ENCODE measurements at places on chromosomes 1 and 21.

GRCh38 chr1:207499573-207499972 is 3.6 kb downstream of the CR1 start:
- peak; percentile 71 for DNase-seq

GRCh38 chr1:56237491-56238064 is 341.8 kb downstream of the PLPP3 start:
- no peak for DNase-seq

DNA sequence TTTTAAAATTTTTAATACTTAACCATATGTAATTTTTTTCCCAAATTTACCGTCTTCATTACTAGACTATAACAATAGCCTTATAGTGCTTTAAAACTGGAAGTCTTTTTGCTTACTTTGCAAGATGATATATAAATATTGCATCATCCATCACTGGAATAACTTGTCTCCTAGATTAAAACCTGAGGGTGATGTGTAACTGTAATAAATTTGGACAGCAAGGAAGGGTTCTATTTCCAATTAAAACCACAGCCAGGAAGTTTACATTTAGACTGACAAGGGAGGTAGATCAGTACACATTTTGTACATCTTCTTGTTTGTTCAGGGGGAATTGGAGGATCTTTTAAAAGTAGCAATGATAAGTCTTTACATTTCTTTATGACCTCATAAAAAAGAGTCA is 21.9 kb downstream of the NTNG1 start:
- DNase-seq = no peak

- no peak for DNase-seq
Measured at GRCh38 chr1:106564192-106564591, 492.3 kb upstream of the PRMT6 start.

DNA sequence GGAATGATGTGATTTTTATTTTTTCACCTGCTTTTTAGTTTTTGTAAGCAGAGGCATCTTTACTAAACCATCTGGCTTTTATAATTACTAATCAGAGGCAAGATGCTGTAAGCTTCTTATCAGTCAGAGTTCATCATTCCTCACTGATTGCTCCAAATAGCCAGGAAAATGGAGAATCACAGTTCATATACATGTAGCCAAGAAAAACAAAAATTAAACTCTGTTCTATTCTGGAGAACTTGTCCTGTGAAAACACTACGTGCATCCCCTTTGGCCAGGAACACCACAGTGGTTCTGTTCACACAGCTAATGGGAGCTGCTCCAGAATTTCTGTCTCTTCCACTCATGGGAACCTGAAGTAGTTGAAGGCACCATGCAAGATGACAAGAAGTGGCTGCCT is 725.5 kb upstream of the CHRM3 start:
- no peak for DNase-seq

GRCh38 chr1:194968916-194969315 is 1639.3 kb downstream of the KCNT2 start:
- DNase-seq = no peak

DNA sequence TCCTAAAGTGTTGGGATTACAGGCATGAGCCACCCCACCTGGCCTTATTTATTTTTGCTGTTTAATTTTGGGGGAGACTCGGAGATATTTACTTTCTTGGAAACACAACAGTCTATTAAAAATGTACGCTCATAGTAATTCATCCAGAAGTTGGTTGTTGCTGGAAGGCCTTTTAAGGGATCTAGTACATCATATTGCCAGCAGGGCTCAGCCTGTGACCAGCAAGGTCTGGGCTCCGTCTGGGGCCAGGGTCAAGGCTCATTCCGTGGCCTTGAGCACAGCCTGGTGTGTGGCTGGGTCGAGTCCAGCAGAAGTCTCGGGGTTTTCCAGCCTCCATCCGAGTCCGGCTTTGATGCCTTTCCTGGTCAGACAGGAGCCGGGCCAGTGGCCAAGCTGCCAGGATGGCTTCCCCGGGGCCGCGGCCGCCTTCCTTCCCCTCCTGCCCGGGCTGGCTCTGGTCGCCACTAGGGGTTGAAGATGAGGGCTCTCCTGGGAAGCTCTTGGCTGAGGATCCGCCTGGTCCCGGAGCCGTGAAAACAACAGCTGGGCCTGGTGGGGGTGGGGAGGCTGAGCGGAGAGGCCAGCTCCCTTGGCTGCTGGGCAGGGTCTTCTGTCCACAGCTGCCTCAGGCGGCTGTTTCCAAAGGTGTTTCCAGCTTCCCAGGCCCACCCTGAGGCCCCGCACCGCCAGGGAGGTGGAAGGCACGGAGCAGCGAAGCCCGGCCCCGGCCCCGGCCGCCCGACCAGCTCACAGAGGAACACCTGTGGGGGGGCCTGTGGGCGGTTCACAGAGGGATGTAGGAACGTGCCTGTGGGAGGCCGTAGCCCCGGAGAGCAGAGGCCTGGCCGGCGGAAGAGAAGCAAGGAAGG is 5.1 kb upstream of the VWA1 start:
- DNase-seq = no peak

DNA sequence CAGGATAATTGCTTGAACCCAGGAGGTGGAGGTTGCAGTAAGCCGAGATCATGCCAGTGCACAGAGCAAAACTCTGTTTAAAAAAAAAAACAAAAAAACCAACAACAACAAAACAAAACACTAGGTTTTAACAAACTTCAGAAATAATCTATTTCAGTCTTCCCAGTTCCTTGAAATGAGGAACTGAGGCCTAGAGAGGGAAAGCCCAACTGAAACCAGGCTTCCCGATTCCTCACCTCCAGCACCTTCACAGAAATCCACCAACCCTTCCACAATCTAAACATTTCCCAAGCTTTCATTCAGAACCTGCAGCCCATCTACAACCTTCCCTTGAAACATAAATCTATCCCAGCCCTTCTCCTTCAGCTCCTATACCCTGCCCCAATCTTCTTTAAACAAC is 612 bp upstream of the CD52 start:
- DNase-seq = no peak

DNA sequence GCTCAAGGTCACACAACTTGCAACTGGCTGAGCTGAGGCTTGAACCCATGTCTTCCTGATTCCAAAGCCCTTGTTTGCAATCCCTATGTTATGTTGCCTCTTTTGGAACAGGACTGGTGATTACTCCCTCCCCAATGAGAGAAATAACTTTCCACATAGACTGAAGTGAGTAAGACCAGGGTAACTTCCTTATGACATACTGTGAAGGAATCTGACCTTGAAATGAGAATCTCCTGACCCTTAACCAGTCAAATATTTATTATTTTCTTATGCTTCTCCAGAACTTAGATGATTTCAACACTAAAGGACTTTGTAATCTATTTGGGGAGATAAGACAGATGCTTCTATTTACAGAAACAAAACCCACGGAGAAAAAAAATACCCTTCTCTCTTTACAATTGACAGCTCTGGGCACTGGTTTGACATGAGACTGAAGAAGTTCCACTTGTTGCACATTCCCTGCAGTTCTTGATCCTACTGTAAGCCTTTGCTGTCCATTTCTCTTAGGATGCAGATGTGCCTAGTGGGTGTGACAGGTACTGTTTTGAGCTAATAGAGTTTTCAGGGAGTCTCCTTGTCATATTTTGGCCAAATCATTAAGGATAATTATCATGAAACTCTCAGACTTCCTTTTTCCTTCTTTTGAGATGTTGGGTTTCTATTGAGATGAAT is 3.9 kb upstream of the RPTN start:
- no peak for DNase-seq

- DNase-seq = no peak
Measured at GRCh38 chr21:38958940-38959691, 153.4 kb downstream of the ETS2 start.

GRCh38 chr21:26165331-26165730 is 5.2 kb downstream of the APP start:
- no peak for DNase-seq

- DNase-seq = no peak
Measured at GRCh38 chr1:95467036-95467435, 233.0 kb downstream of the RWDD3 start.

GRCh38 chr1:235313262-235313661 is 14.7 kb downstream of the ARID4B start:
- no peak for DNase-seq

DNA sequence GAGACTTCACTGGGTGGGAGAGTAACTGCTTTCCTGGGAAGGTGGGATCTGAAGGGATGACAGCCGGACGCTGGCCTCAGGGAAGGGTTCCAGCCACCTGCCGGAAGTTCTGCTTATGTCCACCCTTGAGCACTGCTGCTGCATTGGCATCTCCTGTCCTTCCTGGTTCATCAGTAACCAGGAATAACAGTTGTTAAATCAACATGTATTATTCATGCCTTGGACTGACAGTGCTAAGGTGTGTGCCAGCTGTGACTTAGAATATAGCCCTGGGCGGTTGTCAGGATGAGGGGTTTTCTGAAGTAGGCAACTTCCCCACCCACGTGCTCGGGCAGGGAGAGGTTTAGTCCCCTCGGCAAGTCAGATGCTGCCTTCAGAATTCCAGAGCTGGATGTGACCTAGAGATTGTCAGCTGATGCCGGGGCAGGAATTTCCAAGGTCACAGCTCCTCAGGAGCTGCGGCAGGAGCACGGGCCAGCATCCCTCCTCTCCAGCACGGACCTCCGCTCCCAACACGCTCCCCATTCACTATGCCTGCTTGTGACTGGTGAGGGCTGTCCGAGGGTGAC is 17.9 kb downstream of the CLDN14 start:
- DNase-seq = no peak

DNA sequence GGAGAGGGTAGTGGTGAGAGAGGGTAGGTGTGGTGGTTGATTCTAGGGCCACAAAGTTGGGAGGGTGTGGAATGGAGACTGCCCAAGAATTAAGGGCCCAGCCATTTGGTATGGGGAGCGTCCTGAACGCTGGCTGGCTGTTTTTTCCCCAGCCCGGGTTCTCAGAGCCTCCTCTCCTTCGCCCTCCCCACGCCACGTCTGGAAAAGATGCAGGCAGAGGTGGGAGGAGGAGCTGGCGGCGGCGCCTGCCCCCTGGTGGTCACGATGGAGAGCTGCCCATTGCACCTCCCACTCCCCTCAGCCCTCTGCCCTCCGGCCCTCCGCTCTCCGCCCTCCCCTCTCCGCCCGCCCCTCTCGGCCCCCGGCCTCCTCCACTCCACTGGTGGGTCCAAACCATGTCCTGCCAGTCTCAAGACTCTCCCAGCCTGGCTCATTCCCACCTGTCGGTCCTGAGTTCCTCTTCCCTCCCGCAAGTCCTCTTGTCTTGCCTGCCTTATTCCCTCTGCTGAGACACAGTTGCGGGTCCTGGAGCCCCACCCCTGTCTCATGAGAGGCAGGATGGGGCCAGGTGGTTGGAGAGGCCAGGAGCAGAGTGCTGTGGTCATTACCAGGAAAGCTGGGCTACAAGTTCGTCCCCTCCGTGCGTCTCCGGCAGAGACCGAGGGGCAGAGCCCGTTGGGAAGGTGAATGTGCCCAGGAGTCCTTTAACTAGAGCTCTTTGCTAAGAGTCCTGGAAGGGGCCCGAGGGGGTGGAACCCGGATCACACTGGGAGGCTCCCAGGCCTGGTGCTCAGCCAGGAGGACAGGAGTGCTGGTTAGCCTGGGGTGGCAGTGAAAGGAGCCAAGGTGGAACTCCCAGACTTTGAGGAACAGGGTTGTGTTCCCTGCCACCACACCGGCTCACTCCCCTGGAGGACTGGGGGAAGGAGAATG is 22.6 kb downstream of the ETNK2 start:
- peak; percentile 56 for DNase-seq

DNA sequence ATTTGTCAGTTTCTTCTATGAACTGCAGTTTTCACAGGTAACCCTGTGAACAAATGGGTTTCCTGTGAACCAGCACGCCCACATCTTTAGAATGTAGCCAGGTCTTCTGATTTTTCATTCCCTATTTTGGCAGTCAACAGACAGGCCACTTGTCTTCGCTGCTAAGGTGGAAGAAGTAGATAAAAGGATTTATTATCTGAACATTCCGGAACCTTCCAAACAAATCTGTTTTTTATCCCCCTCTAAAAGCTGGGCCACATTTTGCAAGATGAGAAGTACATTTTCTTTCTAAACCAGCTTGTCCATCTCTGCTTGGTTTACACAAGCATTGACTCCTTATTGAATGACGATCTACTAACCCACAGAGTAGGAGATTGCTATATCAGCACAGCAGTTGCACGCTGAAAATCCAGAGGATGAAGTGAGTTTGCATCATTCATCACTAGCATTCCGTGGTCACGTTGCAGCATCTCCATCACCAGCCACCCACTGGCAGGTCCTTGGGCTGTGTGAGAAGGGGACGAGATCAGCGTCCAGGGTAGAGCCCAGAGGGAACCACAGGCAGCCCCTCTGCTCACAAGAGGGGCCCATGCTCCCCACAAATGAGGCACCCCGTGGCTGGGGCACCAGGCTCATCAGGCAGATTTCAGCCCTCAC is 83.5 kb downstream of the TOMM20 start:
- no peak for DNase-seq

GRCh38 chr1:152374451-152374850 is 14.6 kb upstream of the FLG2 start:
- no peak for DNase-seq

- DNase-seq = no peak
Measured at GRCh38 chr21:37184784-37185593, 82.1 kb downstream of the VPS26C start.

DNA sequence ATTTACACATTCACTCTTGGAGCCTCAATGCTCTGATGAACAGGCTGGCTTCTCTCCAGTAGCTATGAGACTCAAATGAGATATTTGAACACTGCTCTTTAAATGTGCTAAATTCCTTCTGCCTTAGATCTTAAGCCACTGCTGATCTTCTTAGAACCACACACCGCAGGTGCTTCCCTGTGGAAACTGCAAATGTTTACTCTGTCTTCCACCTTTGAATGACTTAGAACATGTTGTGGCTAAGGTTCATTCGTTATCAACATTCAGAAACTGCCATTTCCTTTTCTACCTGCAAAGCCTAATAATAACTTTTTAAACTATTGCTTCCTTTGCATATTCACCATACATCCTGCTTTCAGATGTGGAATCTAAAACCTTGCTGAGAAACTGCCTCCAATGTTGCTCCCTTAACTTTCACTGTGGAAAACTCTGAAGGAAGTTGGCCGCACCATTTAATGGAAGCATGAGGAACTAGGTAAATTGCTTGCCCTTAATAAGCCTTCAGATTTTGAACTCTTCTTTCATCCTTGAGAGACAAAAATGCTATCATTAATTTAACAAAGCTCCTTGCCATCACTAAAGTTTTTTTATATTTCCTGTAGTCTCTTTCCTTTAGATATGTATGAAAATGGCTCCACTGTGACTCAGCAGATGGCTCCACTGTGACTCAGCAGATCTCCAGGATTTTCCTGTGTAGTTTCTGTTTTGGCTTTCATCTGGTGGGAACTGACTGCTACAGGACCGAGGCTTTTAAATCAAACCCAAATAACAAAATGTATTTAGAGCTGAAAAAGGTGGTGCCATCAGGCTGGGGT is 143.8 kb downstream of the TNFSF18 start:
- peak; percentile 46 for DNase-seq

GRCh38 chr1:22689505-22689904 is 21.1 kb upstream of the EPHB2 start:
- no peak for DNase-seq

GRCh38 chr1:97488530-97488929 is 432.3 kb downstream of the DPYD start:
- DNase-seq = no peak

Data from CD4-positive, alpha-beta T cell treated with Interleukin-2 at 100 ng/mL for 4 hours (primary cell).